ENCODE measurements at places on chromosomes 1 and 21. TPM values are rescaled to one million over a fixed set of nuclear protein-coding genes. Genes with fewer than 3 reads are reported as not detected.

DNA sequence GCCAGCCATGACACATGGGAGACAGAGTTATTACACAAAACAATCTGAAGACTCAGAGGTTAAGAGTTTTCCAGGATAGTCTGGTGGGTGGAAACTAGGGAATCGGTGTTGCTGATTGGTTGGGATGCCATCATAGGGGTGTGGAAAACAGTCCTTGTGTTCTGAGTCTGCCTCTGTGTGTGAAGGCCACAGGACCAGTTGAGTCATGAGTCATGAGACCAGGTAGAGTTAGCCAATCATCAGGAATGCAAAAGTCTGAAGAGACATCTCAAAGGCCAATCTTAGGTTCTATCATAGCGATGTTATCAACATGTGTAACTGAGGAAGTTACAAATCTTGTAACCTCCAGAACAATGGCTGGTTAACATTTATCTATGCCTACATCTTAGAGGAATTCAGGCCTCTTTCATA, 49.7 kb upstream of the NEK7 start:
- ATAC-seq: no peak

HSPA13 gene
- 14.1 TPM for total RNA-seq

CACNA1S gene
- total RNA-seq: not detected

DNA sequence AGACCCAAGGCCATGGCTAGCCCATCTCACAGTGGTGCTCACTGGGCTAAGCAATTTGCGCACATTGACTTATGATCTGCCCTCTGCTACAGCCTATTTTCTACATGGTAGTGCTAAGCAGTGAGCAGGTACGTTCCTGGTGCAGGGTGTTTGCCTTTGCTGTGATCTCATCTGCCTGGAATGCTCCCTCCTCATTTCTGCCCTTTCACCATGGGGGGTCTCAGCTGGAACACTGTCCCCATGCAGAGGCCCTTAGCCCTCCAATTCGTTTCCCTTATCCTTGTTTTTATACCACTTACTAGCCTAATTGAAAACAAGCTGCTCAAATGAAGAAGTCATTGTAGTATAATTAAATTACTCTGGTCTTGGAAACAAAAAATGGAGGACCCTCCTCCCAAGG, 2.0 kb upstream of the B3GALT5 start:
- no peak for ATAC-seq

OR6N1 gene
- not detected for total RNA-seq

IL20 gene
- not detected for total RNA-seq

DCST1 gene
- total RNA-seq: not detected

GRCh38 chr1:155974208-155975115, 3.9 kb downstream of the ARHGEF2 start:
- ATAC-seq: no peak

LRRC53 gene
- total RNA-seq: not detected
